ENCODE measurements at places on chromosomes 3 and 15.

GRCh38 chr15:22902046-22902445 lies 63.6 kb downstream of the NIPA2 start:
- no peak for DNase-seq

GRCh38 chr3:52552089-52552488 lies 15.7 kb downstream of the UQCC5 start:
- no peak for DNase-seq

GRCh38 chr15:69081310-69082004 lies 67.0 kb downstream of the NOX5 start:
- DNase-seq = no peak

GRCh38 chr3:55868347-55868746 lies 381.2 kb upstream of the WNT5A start:
- no peak for DNase-seq

DNA sequence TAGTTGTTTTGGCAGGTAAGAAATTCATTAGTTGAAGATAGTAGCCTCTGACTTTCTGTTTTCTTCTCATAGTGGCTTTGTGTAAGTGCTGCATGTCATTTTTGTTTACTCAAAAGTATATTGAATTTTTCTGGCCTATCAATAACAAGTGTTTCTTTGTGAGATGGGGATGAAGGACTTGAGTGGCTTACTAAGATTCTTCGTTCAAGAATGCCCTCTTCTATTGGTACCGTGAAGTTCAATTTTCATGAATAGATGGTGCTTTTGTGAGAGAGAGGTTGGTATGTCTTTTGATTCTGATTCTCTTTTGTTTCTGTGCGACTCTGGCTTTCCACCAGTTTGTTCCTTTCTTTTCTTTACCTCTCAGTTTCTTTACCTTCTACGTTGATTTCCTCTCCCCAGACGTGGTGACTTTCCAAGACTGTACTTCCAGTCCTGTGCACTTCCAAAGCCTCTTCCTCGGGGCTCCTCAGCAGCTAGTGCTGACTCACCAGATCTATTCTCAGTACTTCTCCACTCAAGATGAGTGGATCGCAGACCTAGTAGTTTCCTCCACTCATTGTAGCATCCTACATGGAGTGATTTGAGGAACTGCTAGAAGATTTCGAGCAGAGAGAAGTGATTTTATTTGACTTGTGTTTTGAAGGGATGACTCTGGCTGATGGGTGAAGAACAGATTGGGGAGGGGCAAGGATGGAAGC lies 82.0 kb upstream of the EPHB3 start:
- DNase-seq = no peak

DNA sequence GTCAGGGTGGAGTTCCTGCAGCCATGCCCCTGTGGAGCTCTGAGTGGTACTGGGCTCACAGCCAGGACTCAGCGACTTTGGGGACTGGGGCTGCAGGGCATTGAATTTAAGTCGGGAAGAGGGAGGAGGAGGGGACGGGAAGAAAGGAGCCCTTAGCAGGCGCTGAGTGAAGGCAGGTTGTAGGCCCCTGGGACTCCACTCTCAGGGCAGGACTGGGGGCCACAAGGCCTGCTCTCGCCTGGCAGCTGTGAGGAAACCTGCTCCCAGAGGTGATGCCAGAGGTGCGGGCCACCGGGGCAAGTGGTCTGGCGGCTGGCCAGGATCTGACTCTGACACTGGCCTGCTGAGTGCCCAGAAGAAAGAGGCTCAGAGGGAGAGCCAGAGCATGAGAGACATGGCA lies 73.5 kb downstream of the EPHB3 start:
- DNase-seq = no peak

- no peak for DNase-seq
Observed at GRCh38 chr3:64848822-64849221, 161.0 kb upstream of the ADAMTS9 start.

GRCh38 chr3:64651741-64652241 lies 36.0 kb downstream of the ADAMTS9 start:
- no peak for DNase-seq

DNA sequence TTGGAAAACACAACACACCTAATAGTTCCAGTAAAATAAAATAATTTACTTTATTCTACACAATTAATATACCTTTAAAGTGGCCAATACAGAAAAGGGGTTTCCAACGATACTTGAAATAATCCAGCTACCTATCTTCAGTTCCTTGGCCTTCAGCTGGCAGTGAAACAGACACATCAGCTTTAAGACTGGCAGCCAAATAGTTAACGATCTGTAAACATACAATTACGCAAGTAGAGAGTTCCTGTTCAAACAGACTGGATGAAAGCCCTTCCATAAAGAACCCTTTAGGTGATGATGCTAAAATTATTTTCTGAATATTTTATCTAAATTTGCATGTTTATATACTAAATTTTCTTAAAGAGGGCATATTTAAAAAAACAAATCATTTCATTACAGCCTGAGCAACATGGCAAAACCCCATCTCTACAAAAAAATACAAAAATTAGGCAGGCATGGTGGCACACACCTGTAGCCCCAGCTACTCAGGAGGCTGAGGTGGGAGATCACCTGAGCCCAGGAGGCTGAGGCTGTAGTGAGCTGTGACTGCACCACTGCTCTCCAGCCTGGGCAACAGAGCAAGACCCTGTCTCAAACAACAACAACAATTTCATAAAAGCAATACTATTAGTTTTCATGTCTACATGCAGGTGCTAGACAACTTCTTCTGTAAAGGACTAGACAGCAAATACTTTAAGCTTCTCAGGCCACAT lies 12.9 kb downstream of the DYNC1LI1 start:
- DNase-seq = no peak

GRCh38 chr3:189288348-189289235 lies 116.8 kb downstream of the TPRG1 start:
- DNase-seq = no peak

GRCh38 chr3:129245141-129245540 lies 4.3 kb upstream of the COPG1 start:
- no peak for DNase-seq
